ENCODE measurements at places on chromosomes 4 and X.

- no peak for DNase-seq
These were observed 14.0 kb upstream of the TADA2B start for GRCh38 chr4:7029212-7029611.

- DNase-seq, result no peak
These were observed 135.8 kb downstream of the IL15 start for GRCh38 chr4:141771889-141772830.

DNA sequence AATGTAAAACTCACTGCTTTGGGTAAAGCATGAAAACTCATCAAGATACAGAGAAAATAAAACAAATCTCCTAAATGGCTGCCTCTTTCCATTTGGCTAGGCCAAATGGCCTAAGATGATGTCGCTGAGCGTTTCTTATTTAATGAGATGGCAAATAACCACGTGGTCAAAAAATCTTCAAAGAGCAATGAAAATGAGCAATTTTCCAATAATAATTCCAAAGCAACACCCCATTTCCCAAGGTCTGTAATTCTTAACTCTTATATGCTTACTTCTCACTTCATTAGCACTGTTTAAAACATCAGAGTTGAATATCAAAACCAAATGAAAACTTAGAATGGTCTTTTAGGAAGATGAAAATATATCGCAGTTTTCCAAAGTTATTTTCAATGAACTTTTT, 222.3 kb upstream of the MID1 start:
- DNase-seq, result no peak

DNA sequence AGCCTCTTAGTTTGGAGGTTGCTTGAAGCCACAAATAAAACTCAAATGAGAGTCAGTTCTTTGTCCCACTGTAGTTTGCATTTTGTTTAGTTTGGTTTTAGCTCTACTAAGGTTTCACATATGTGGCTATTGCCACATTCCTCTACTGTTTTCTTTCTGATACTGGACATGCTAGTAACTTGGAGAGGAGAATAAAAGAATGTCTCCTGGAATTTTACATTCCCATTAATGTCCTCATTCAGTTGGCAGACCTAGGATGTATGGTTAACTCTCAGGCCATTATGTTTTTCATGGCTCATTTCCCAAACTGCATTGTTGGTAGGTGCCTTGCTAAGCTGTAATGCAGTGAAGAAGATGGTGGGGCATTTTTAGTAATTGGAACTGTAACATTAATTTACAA, 29.9 kb downstream of the UPRT start:
- no peak for DNase-seq

- no peak for DNase-seq
These were observed 42.9 kb upstream of the TMPRSS11B start for GRCh38 chr4:68288393-68288740.

DNA sequence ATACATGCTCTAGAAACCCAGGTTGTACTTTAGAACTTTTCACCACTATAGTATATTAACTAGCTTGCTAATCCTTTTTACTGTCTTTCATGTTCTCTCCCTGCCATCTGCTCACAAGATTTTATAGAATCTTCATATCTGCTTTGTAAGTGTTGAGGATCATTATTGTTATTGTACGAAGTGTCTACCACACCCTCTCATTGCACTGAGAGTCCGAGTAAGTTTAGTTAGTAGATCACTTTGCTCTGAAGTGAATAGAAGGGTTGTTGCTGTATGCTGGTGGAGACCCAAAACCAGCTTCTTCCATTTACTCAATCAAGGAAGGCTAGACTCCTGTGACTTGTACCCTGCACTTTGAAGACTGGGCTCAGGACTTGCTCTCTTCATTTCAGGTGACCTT, 17.1 kb downstream of the GAB1 start:
- DNase-seq, result no peak

- DNase-seq, result no peak
These were observed 174.3 kb downstream of the ATP10D start for GRCh38 chr4:47659342-47659741.

- DNase-seq, result no peak
These were observed 2670.8 kb downstream of the PCDH7 start for GRCh38 chr4:33390976-33391375.

- no peak for DNase-seq
These were observed 27.0 kb upstream of the MID1IP1 start for GRCh38 chrX:38774249-38774648.

- no peak for DNase-seq
These were observed 8.0 kb downstream of the OFD1 start for GRCh38 chrX:13742397-13743176.

- DNase-seq, result no peak
These were observed 94.8 kb downstream of the ARSJ start for GRCh38 chr4:113884655-113885054.

DNA sequence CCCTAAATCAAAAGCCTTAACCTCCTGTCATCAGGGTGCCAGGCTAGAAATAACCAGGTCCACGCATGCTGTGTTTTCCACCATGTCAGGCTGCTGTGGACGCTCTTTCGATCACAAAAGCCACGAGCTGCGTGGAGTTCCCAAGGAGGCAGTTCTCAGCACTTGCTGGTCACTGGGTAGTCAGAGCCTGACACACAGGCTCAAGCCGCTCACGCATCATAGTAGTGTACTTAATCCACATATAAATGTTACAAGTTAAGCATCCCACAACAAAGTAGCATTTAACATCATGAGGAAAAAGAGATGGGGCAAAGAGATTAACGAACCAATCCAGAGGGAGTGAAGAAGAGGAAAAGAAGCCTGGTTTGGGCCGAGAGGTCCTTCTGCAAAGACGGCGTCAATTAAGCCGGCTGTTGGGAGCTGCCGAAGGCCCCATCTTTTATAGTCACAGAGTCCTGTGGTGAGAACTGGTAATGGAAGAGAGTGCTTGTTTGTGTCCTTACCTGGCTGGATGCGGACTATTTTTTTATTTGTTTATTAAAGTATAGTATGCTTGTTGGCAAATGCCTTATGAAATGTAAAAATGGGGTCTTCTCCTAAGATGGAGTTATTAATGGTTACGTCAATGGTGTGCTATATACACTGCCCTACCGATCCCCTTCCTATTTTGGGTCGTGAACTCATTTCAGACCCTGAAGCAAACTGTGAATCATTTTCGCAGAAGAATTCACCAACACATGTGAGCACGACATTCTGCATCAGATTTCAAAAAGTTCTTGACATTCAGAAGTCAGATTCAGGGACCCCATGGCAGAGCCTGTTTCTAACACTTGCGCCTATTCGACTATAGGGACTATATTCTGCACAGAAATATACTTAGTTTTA, 675 bp downstream of the PRIMPOL start:
- no peak for DNase-seq

Data from stimulated activated CD4-positive, alpha-beta T cell treated with anti-CD3 and anti-CD28 coated beads, Interleukin-1b, Interleukin-23, amount 100 ng/mL, for 1 hour (primary cell).